ENCODE measurements at places on chromosomes 4 and X.

GRCh38 chrX:2489446-2490445 is 11.0 kb downstream of the DHRSX start:
- no peak for DNase-seq

DNA sequence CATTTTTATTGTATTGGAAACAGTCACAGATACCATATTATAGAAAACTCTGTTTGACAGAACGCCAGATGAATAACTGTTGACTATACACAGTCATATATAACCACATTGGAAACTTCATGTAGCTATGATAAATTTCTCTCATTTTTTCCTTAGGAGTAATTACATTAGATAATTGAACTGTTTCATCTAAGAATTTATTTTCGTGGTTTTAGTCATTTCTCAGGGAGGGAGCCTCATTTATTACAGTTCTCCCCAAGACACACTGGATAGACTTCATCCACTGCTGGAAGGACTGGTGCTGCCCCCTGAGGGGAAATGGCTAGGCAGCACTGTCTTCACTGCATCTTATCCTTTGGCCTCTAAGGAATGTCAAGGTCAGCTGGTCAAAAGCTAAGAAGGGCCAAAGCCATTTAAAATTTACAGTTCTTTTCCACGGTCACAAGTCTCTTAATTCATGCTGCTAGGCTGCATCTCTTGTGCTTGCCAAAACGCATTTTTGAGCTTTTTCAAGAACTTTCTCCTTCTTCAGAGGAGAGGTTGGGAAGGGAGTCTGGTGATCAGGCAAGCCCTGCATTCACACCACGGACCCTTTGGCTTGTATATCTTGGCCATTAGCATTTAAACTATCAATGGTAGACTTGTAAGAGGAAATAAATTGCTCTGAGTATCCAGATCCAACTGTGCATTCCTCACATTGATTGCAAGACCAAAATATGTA is 145.1 kb downstream of the CBR4 start:
- DNase-seq, result no peak

GRCh38 chr4:6390356-6390755 is 82.1 kb downstream of the PPP2R2C start:
- no peak for DNase-seq

DNA sequence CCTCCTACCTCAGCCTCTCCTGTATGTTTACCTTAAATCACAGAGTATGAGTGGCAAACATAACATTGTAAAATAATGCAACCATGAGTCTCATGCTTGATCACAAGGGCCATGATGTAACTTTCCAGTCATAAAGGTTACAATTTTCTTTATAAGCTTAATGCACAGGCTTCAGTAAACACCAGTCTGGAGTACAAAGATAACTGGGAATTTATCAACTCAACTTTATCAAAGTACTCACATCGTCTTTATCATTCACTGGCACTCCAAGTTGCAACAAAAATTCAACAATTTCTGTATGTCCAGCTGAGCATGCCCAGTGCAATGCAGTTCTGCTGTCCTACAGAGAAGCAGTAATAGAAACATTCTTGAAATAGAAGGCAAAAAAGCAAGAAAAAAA is 2.8 kb downstream of the PSMD10 start:
- DNase-seq, result no peak

DNA sequence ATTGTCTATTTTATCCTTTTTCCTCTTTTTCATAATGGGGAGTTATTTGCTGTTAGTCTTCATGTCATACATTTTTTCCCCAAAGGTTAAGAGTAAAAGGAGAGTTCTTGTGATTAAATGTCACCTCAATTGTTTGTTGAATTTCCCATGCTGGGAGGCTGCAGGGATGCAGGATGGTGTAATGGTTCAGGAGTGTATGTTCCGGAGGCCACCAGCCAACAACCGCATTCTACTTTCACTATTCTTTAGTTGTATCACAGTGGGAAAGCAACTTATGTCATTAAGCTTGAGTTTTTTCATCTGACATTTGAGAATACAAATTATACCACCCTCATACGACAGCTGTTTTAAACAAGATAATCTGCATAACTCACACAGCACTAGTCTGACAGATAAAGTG is 15.4 kb downstream of the AFP start:
- no peak for DNase-seq
